ENCODE measurements at places on chromosomes 13 and 19. TPM values are rescaled to one million over a fixed set of nuclear protein-coding genes. Genes with fewer than 3 reads are reported as not detected.

Gene ZNF681
- 0.25 TPM for total RNA-seq

Gene ZNF256
- total RNA-seq: 10.8 TPM

DNA sequence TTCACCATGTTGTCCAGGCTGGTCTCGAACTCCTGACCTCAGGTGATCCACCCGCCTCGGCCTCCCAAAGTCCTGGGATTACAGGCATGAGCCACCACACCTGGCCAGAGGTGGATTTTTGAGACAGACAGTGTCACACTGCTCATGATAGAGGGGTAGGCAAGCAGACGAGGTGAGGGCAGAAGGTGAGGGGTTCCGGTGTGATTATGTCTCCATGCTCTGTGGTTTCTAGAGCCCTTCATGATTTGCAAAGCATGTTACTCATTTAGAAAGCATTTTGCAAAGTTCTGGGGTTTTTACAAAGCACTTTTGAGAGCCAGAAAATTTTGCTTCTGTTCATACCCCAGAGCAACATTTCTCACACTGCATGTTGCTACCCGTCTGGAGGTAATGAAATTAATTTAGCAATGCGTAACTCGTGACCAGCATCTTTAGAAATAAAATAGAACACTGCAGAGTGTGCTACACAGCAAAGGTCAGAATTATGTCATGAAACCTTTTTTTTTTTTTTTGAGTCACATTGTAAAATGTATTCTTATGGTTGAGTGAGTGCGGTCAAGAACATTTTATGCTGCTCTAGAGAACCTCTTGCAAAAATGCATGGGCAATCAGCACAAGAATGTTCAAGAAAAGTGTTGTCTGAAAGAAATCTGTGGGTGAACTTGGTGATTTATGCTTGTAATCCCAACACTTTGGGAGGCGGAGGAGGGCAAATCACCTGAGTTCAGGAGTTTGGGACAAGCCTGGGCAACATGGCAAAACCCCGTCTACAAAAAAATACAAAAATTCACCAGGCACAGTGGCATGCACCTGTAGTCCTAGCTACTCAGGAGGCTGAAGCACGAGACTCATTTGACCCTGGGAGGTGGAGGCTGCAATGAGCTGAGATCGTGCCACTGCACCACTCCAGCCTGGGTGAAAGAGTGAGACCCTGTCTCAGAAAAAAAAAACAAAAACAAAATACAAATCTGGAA, 58.0 kb downstream of the MAP4K1 start:
- DNase-seq: no peak

- DNase-seq: no peak
Measured at GRCh38 chr19:294946-295686, 3.9 kb upstream of the PLPP2 start.

- DNase-seq: peak; percentile 64
Measured at GRCh38 chr19:38142176-38143035, 81.6 kb downstream of the DPF1 start.

GRCh38 chr19:18313398-18313797, 9.5 kb downstream of the LSM4 start:
- no peak for DNase-seq

DNA sequence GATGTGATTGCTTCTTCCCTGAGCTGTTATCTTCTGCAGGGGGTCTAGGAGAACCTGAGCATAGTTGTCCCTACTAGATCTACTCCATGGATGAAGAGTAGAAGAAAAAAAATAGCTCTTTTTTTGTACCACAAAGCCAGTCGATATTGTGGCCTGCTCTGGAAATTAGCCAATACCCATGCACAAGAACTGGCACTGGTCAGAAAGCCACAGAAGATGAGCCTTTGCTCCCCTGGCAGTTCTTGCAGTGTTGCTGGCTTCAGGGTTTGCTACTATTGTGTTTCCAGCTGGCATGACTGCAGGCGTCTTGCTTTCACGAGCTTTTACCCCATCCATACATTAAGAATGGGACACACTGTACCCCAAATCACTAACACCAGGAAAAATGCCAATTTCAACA, 547.7 kb upstream of the KLF12 start:
- no peak for DNase-seq

GRCh38 chr13:37100731-37101130, 4.7 kb downstream of the CSNK1A1L start:
- DNase-seq: no peak

DNA sequence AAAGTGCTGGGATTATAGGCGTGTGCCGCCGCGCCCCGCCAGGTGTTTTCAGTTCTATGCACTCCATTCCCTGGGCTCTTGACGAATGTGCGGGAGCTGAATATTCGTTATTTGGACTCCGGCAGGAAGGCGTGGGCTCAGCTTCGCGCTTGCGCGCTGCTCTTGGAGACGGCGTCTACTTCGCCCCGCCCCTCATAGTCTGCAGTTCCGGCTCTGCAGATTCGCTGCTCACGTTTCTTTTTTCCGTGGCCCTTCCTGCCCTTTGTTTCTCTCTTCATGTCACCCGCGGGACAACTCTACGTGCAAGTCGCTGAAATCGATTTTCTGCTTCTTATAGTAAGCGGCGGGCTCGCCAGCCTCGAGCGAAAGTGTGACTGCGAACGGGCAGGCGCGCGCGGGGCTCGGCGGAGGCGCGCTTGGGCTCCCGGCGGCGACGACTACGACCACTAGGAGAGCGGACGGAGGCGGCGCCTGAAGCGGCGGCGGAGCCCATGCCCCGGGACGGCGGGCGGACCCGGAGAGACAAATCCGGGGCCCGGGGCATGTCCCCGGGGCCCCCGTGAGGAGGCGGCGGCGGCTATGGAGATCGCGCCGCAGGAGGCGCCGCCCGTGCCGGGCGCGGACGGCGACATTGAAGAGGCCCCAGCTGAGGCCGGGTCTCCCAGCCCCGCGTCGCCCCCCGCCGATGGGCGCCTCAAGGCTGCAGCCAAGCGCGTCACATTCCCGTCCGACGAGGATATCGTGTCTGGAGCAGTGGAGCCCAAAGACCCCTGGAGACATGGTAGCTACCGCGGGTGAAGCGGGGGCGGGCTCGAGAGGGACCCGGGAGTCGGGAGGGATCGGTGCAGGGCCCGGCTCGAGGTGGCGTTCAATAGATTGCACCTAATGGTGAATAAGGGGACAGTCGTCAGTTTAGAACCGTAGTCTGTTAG, at the start of gene PPP1R37:
Gene PPP1R37 (plus strand): TSS at position 433 of the 932 bp plus-strand sequence. CDS start 147 bp downstream, at position 580.
- DNase-seq: peak; percentile 91

DNA sequence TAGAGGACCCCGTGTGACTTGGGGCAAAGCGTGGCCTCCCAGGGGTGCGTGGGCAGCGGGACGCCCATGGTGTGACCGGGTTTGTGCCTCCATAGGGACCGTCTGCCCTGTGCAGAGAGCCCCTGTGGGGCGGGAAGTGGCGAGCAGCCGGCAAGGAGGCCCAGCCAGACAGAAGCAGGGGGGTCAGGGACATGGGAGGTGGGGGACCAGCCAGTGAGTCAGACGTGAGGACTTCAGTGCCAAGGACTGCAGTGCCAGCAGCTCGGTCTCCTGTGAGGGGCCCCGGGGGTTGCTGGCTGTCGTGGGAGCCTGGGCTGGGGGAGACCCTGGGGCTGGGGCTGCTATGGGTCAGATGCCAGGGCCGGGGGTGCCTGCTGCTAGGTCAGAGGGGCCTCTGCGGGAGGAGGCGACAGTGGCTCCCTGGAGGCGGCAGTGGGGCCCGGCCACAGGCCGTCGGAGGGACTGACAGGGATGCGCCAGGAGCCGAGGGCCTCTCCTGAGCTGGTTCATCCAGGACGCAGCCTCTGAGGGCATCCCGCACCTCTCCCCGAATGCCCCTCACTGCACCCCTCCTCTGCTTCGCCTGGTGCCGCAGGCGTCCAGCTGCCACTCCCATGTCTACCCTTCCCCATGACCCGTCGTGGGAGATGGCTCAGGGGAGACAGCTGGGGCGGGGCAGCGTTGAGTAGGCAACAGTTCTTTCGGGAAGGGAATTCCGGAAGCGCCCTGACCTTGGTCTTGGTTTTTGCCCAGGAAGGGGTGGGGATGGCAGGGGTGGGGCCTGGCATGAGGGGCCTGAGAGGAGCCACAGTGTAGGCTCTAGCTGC, 80.0 kb downstream of the KDM4B start:
- DNase-seq: no peak

GRCh38 chr13:41034881-41035280, 15.8 kb upstream of the ELF1 start:
- DNase-seq: no peak

GRCh38 chr13:96662036-96662435, 332.2 kb downstream of the OXGR1 start:
- DNase-seq: no peak

GRCh38 chr19:55304279-55304978, 20.6 kb downstream of the BRSK1 start:
- no peak for DNase-seq
